HCT116 (cell line): ENCODE measurements at places on chromosomes 6 and 20.

DNA sequence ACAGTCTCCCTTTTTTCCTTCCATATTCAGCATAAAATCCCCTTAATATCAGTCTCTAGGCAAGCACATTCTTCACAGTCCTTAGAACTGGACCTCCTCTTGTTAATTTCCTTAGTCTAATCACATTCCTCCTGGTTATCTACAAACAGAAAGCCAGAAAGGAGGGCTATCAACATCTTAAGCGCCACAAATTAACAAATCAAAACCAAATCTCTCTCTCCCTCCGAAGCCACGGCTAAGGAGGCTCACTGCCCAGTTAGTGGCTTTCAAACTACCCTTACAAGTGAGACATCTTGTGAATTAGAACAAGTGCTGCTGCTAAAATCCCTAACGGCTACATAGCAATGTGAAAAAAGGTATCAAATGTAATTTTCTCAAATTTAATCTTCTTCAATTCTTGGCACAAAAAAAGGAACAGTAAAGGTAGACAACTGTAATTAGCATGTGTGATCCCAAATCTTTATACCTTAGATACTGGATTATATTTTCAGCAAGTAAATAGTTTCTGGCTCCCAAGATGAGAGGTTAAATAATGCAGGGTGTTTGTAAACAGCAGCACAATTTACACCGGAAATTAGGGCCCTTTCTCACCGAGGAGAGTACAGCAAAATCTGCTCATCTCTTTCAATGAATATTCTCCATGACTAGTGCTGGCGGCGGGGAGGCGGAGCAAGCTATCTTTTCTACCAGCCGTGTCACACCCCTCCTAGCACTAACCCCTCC is 1.4 kb upstream of the TRIM39 start:
- H3K27me3 ChIP-seq: no peaks in the 10 kb centered on the region
- DNase-seq: no peak
- peak overlapping the region; percentile 93 for H3K4me3 ChIP-seq

- DNase-seq: peak; percentile 75
- no peaks in the 10 kb centered on the region for H3K27me3 ChIP-seq
- H3K4me1 ChIP-seq: peaks cover 37% of the 10 kb centered on the region
- H3K4me3 ChIP-seq: peak overlapping the region; percentile 27
- peak overlapping the region; percentile 32 for H3K27ac ChIP-seq
Observed at GRCh38 chr20:58623579-58624473, 27.3 kb upstream of the STX16 start.

GRCh38 chr6:35359346-35359743 is 17.0 kb downstream of the PPARD start:
- no peak overlapping the region for H3K4me3 ChIP-seq
- no peak for DNase-seq
- H3K36me3 ChIP-seq: peaks cover 15% of the 10 kb centered on the region; the same call in 1 of the 2 replicates

GRCh38 chr6:118494091-118494490 is 54.0 kb upstream of the PLN start:
- no peaks in the 10 kb centered on the region for H3K27me3 ChIP-seq
- H3K36me3 ChIP-seq: no peaks in the 10 kb centered on the region
- no peak overlapping the region for H3K4me3 ChIP-seq
- no peak overlapping the region for H3K27ac ChIP-seq

DNA sequence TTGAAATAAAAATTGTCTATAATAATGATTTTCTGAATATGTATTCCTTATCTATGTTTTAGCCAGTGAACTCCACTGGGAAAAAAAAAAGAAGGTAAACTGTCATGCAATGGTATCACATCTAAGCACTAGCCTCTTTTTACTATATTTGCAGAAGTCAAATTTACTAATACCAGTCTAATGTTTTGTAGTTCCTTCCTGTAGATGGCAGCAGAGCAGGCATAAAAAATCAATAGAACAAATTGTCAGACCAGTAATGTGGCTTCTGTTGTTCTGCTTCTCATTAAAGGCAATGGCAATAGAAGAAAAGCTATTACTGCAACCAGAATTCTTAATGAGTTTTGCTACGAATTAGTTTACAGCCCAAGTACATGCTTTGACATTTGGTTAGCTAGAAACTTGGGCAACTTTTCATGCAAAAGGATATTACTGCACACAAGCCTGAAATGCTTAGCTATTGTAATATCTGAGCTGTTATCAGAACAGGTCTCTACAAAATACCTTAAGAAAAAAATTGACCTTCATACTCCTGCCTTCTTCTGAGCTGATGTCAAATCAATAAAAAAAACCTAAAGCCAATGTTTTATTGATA is 476.9 kb downstream of the KHDRBS2 start:
- H3K4me3 ChIP-seq: no peak overlapping the region
- H3K4me1 ChIP-seq: no peaks in the 10 kb centered on the region
- no peaks in the 10 kb centered on the region for H3K36me3 ChIP-seq

GRCh38 chr6:139271056-139271455 is 20.7 kb downstream of the TXLNB start:
- H3K4me1 ChIP-seq: no peaks in the 10 kb centered on the region
- H3K27ac ChIP-seq: no peak overlapping the region
- no peak overlapping the region for H3K4me3 ChIP-seq
- H3K36me3 ChIP-seq: no peaks in the 10 kb centered on the region
- no peaks in the 10 kb centered on the region for H3K27me3 ChIP-seq

GRCh38 chr20:1526896-1527295 is 30.6 kb downstream of the SIRPD start:
- DNase-seq: no peak
- H3K4me3 ChIP-seq: no peak overlapping the region
- no peaks in the 10 kb centered on the region for H3K4me1 ChIP-seq
- H3K27me3 ChIP-seq: peaks cover 3% of the 10 kb centered on the region; the same call in 1 of the 2 replicates

- H3K36me3 ChIP-seq: no peaks in the 10 kb centered on the region
- H3K27me3 ChIP-seq: no peaks in the 10 kb centered on the region
- DNase-seq: no peak
- H3K27ac ChIP-seq: no peak overlapping the region
- no peak overlapping the region for H3K4me3 ChIP-seq
Observed at GRCh38 chr20:57503035-57503658, 21.8 kb downstream of the CTCFL start.

DNA sequence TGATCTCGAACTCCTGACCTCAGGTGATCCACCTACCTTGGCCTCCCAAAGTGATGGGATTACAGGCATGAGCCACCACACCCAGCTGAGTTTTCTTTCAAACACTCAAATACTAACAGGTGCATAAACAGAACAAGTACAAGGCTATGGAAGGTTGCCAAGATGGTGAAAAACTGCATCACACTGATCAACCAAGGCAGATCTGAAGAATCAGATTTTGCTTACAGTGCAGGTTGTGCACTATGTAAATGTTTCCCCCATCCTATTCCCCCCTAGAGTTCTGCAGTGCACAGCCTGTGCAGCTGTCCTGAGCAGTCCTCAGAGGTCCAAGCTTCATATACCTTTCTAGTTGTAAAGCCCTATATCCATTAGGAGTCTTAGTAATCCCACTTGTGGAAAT is 73.0 kb downstream of the GFRA4 start:
- H3K4me1 ChIP-seq: no peaks in the 10 kb centered on the region
- no peak overlapping the region for H3K4me3 ChIP-seq
- DNase-seq: no peak
- H3K36me3 ChIP-seq: no peaks in the 10 kb centered on the region

DNA sequence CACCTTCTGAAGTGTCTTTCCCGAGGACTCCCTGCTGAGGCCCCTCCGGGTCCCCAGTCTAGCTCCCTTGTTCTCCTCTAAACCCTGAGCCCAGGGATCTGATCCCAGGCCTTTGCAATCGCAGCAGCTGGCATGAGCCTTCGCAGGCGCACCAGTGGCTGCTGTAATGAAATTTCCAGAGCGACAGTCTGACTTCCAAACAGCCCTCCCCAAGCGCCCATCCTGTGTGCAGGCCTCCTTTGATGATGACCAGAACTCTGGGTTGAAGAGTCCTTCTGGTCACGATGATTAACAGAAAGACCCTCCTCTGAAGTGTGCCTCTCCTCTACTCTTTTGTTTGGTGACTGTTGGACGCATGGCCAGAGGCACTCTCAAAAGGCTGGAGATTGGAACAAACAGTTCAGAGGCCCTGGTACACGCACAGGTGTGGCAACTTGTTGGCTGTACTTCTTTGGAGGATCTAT is 89.1 kb upstream of the MPC1 start:
- no peak overlapping the region for H3K4me3 ChIP-seq
- no peaks in the 10 kb centered on the region for H3K27me3 ChIP-seq
- DNase-seq: no peak
- no peaks in the 10 kb centered on the region for H3K36me3 ChIP-seq
- no peak overlapping the region for H3K27ac ChIP-seq

DNA sequence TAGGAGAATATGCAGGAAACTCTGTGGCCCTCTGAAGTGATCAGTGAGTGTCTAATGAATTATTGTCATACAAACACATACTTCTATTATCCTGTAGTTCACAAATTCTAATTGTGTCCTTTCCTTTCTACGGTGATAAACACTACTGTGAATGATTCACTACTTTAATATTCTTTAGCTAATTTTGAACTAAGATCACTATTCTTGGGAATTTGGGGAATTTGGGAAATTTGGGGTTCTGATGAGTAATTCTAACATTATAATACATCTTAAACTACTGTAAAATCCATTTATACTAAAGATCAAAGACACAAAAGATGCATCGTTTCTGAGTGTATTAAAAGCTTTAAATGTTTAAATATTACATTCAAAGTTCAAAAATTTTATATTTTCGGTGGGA is 1287.2 kb upstream of the CITED2 start:
- no peak for DNase-seq
- H3K27me3 ChIP-seq: no peaks in the 10 kb centered on the region
- H3K4me1 ChIP-seq: no peaks in the 10 kb centered on the region
- H3K4me3 ChIP-seq: no peak overlapping the region
- no peak overlapping the region for H3K27ac ChIP-seq

DNA sequence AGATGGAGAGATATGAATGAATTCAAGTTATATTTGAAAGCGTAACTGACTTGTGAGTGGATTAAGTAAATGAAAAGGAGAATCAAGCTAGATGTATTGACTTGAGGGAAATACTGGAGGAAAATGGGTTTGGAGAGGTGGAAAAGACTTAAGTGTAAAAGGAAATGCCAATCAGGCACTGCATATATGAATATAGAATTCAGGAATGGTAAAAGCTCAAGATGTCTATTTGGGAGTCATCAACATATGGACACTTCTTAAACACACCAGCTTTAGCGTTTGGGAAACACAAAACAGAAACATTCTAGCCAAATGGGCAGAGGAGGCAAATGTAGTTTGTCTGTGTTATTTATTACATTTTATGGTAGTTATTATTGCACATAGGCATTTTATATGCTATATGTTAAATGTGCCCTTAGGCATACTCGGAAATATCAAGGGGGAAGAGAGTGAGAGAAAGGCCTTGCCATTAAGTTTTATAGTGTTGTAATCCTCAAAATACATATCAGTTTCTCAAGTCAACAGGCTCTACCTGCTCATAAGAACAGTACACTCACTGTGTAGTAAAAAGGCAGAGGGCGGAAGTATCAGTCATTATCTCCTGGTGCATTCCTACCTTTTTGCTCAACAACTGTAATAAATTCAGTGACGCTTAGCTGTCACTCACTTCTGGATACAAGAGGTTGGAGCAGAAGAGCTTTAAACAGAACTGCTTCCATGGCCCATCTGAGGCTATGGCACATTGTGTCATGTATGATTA is 33.7 kb upstream of the ME1 start:
- H3K27me3 ChIP-seq: no peaks in the 10 kb centered on the region
- H3K36me3 ChIP-seq: no peaks in the 10 kb centered on the region
- DNase-seq: no peak
- no peaks in the 10 kb centered on the region for H3K4me1 ChIP-seq
